ENCODE measurements at places on chromosomes 3 and 15. TPM values are rescaled to one million over a fixed set of nuclear protein-coding genes. Genes with fewer than 3 reads are reported as not detected.

The CKMT1A gene
- not detected for total RNA-seq

GRCh38 chr15:90154861-90155626, 46.1 kb upstream of the SEMA4B start:
- DNase-seq, result no peak

DNA sequence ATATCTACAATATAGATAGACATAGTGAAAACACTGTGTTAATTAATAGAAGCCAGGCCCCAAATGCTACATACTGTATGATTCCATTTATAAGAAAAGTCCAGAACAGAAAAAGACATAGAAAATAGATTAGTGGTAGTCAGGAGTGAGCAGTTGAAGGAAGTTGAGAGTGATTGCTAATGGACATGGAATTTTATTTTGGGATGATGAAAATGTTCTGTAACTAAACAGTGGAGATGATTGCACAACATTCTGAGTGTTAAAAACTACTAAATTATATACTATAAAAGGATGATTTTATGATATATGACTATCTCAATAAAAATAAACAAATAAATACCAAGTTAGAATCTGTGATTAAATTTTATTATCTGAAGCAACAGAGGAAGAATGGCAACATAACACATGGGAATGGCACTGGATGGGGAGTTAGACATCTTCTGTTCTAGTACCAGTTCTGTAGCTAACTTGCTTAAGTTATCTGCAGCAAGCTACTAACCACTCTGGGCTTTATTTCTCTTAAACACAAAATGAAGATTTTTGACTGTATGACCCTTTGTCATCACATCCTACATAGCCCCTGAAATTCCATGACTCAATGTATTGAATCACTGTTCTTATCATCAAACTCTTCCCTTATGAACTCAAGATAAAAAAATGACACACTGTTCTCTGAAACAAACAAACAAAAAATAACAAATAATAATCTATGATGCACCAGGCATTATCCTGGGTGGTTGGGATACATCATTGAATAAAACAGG, 612.7 kb downstream of the TBL1XR1 start:
- DNase-seq, result no peak

The P2RY14 gene
- 2.5 TPM for total RNA-seq

GRCh38 chr3:32002561-32003368, 21.2 kb downstream of the ZNF860 start:
- DNase-seq, result no peak

GRCh38 chr3:183265834-183266417, 12.9 kb downstream of the B3GNT5 start:
- DNase-seq, result no peak

The CSTA gene
- 12.3 TPM for total RNA-seq

GRCh38 chr15:60713119-60714084, 234.5 kb upstream of the ICE2 start:
- no peak for DNase-seq

DNA sequence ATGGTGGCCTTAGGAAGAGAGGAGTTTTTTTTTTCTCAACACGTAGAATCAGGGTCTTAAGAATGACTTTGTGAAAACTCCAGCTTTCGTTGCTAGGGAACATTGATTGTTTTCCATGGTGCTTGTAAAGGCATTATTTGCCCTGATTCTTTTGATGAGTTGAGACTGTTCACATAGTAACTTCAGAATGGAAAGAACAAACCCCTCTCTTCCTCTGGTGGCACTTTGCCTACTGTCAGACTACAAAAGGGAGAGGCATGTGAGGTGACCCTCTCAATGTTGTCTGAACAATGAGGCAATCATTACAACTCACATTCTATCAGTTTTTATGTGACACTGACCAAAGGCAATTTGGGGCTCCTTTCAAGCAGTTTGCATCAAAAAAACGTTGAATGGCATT, 477.8 kb downstream of the FGF12 start:
- DNase-seq, result no peak

GRCh38 chr15:90547540-90547939, 17.8 kb downstream of the CRTC3 start:
- DNase-seq, result no peak

DNA sequence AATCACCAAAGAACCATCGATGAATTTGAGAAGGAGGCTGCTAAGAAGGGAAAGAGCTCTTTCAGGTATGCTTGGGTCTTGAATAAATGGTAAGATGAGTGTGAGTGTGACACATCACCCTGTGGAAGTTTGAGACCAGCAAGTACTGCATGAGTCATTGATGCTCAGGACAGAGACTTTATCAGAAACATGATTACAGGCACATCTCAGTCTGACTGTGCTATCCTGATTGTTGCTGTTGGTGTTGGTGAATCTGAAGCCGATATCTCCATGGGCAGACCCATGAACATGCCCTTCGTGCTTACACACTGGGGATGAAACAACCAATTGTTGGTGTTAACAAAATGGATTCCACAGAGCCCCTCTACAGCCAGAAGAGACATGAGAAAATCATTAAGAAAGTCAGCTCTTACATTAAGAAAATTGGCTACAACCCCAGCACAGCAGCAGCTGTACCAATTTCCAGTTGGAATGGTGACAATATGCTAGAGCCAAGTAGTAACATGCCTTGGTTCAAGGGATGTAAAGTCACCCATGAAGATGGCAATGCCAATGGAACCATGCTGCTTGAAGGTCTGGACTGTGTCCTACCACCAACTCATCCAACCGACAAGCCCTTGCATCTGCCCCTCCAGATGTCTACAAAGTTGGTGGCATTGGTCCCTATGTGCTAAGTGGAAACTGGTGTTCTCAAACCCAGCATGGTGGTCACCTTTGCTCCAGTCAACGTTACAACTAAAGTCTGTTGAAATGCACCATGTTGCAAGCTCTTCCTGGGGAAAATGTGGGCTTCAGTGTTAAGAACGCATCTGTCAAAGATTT, 20.5 kb downstream of the TM4SF4 start:
- DNase-seq, result no peak

The KCNMB2 gene
- total RNA-seq, result not detected

DNA sequence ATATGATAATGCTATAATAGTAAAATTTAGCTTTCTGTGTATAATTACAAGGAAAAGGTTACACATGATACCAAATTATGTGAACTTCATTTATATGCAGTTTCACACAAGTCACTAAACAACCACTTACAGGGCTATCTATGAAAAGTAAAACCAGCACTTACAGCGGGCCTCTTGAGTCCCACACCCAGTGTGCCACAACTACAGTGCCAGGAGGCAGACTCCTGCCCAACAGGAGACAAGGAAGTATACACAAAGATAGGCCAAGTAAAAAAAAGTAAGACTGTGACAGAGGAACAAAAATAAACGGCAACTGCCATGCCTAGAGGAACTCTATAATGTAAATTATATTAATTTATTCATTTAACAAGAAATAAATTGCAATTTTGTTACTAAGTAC, 53.4 kb upstream of the NEK10 start:
- no peak for DNase-seq

DNA sequence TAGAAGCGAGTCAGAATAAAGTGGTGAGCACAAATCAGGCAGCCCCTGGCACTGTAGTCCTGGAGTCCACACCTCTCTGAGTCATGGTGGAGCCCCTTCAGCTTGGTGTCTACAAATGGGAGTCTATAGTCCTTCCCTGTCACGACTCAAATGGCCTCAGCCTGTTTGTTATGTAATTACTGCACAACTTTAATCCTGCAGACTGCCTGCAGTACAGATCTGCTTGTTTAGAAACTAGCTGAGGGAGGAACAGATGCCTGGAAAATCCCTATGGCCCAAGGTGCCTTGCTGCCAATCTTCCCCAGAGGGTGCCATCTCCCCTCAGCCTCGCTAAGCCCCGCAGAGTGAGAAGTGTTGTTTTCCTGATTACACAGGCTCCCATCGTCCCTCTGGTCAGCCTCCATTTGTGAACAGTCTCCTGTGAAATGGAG, 3.9 kb upstream of the CXCR6 start:
- DNase-seq, result no peak

The KLHL6 gene
- total RNA-seq, result 10.2 TPM

- DNase-seq, result no peak
Observed at GRCh38 chr3:126438746-126439145, 36.9 kb downstream of the ZXDC start.

- DNase-seq, result no peak
Observed at GRCh38 chr3:50807266-50807665, 132.5 kb downstream of the DOCK3 start.

DNA sequence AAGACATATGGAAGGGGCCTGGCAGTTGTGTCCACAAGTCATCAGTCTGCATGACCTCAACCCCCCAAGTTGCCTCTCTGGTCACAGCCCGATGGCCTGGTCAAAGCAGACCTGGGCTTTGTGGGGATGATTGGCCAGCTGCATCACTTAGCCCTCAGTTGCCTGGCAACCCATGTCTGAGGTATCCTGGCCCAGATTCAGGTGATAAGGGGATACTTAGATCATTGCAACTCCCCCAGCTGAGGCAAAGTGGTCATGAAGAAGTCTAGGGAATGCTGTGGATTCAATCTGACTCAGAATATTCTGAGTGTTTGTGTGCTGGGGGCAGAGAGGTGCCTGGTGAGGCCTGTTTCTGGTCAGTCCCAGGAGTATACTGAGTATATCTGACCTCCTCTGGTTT, 5.0 kb downstream of the GPR156 start:
- DNase-seq, result no peak
